ENCODE measurements at places on chromosomes 1 and 21. TPM values are rescaled to one million over a fixed set of nuclear protein-coding genes. Genes with fewer than 3 reads are reported as not detected.

DNA sequence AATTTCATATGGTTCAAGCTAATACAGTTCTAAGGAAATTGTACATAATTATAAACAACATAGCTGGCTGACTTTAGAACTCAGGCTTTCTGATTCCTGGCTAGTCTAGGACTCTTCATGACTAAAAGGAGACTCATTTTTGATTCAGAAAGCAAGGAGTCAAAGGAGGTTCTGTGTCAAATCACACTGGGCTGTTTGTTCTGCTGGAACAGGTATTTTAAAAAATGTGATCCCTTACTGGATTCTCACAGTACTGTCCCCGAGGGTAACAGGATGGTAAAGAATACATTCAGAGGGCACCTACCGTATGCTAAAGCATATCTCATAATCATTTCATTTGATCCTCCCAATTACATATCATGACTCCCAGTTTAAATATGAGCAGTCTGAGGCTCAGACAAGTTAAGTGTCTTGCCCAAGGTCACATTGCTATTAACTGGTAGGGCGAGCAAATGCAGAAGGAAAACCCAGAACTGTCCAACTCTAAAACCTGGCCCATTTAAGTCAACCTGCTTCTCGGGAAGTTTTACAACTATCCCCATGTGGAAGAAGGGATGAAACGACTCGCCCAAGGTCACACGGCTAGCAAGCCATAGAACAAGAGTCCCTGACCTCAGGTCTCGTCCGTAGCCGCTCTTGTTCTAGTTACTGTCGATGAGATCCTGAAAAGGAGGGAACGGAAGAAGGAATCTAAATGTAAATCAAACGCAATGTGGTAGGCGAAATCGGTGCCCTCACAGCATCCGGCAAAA, 675 bp downstream of the MYSM1 start:
- DNase-seq: no peak

DNA sequence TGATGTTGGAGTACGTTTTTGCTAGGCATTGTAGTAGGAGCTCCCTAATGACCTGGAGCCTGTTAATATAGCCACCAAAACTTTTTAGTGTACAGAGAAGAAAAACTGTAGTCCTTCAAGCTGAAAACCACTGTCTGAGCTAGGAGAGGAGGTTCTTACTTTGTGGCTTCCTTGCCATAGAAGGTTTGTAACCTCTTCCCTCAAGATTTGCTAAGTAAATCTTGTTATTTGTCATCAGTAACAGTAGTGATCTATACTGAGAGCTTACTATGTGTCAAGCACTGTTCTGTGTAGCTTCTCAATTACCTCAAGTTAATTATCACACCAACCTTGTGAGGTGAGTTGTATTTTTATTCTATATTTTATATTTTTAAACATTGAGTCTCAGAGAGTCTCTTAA, 21.2 kb upstream of the LRRC8C start:
- no peak for DNase-seq

GRCh38 chr1:115090540-115090939, 1.2 kb upstream of the TSPAN2 start:
- DNase-seq: no peak

GRCh38 chr1:56304975-56305374, 274.4 kb downstream of the PLPP3 start:
- DNase-seq: no peak

DNA sequence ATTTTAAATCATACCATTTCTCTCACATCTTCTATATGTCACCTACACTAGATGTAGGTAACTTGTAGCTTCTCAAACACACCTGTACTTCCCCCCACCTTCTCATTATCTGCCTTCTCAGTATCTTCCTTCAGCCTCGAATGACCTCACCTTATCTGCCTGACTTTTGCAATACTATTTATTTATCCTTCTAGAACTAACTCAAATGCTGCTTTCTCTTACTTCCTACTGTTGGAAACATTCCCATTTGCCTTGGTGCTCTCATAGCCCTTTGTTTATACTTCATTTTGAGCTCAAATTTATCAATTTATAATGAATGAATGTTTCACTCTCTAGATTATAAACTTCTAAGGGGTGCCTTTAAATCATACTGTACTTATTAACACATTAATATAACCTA, 50.4 kb upstream of the KIAA1614 start:
- DNase-seq: no peak

GRCh38 chr1:72432645-72433267, 150.4 kb upstream of the NEGR1 start:
- no peak for DNase-seq

GPATCH3 gene
- total RNA-seq: 7.1 TPM

DIO1 gene
- not detected for total RNA-seq

PERM1 gene
- total RNA-seq: 0.18 TPM

HSPB7 gene
- 0.36 TPM for total RNA-seq
